Esophagus muscularis mucosa (tissue), 4 donors: ENCODE measurements at places on chromosomes 13 and 19. TPM values are rescaled to one million over a fixed set of nuclear protein-coding genes. Genes with fewer than 3 reads are reported as not detected.

GRCh38 chr13:29782798-29783197, 67.6 kb downstream of the UBL3 start:
- H3K36me3 ChIP-seq, result no peaks in the 10 kb centered on the region
- no peaks in the 10 kb centered on the region for H3K27me3 ChIP-seq
- no peak overlapping the region for H3K27ac ChIP-seq

Gene RFPL4A
- total RNA-seq, result not detected

DNA sequence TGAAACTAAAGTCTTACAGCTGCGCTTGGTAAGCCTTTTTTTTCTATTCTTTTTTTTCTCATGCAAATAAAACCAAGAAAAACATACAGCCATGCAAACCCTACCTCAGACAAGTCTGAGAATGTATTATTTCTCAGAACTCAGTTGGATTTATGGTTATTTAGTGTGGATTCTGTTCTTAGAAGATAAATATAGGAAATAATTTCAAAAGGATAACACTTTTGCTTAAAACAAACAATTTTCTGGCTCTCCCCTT, 40.7 kb upstream of the TNFSF11 start:
- no peaks in the 10 kb centered on the region for H3K27me3 ChIP-seq
- no peak overlapping the region for H3K4me3 ChIP-seq
- H3K36me3 ChIP-seq, result no peaks in the 10 kb centered on the region
- DNase-seq, result no peak
- H3K27ac ChIP-seq, result no peak overlapping the region

GRCh38 chr19:12295191-12295590, 508 bp upstream of the ZNF44 start:
- no peaks in the 10 kb centered on the region for H3K27me3 ChIP-seq
- no peak for DNase-seq
- peaks cover 23% of the 10 kb centered on the region for H3K4me1 ChIP-seq
- H3K27ac ChIP-seq, result peak overlapping the region; percentile 98
- peak overlapping the region; percentile 96 for H3K4me3 ChIP-seq

DNA sequence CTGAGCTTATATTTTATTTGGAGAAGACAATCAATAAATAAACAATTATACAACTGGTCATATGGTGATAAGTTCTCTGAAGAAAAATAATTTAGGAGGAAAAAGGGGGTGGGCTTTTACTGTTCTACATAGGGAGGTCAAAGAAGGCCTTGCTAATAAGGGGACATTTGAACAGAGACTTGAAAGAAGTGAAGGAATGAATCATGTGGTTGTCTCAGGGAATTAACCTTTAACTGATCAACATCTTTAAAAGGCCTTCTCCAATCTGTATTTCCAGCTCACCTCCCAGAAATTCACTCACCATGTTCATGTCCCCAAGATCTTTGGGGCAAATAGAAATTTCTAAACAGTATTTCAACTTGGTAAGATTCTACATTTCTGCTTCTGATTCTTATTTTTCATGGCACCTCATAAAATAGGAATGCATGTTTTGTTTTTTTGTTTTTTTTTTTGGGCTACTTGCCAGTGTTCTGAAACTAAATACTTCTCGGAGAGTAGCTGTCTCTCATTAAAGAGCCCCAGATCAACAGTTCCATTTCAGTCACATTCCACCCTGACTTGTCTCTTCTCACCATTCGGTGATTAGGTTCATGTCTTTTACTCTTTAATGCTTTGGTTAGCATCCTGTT, 19.2 kb upstream of the LPAR6 start:
- DNase-seq, result no peak
- no peak overlapping the region for H3K27ac ChIP-seq
- peaks cover 18% of the 10 kb centered on the region for H3K4me1 ChIP-seq
- H3K4me3 ChIP-seq, result no peak overlapping the region
- no peaks in the 10 kb centered on the region for H3K36me3 ChIP-seq
- H3K27me3 ChIP-seq, result no peaks in the 10 kb centered on the region

DNA sequence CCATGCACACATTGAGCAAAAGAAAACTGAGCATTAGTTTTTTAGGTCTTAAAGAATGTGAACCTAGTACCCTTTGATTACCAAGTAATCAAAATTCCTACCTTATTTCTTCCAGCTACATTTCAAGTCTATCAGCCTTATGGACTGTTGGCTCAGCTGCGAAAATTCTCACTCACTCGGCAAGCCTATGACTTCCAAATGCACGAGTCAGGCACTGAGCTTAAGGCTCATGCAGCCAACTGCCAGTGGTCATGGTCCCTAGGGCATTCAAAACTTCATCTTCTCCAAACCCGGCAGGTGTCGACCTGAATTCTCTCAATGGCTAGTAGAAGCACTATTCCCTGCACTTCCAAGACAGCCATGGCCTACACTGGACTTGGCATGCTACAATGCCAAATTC, 41.2 kb downstream of the RUBCNL start:
- no peak for DNase-seq
- H3K27ac ChIP-seq, result no peak overlapping the region
- no peaks in the 10 kb centered on the region for H3K27me3 ChIP-seq
- H3K36me3 ChIP-seq, result no peaks in the 10 kb centered on the region
- no peaks in the 10 kb centered on the region for H3K4me1 ChIP-seq

DNA sequence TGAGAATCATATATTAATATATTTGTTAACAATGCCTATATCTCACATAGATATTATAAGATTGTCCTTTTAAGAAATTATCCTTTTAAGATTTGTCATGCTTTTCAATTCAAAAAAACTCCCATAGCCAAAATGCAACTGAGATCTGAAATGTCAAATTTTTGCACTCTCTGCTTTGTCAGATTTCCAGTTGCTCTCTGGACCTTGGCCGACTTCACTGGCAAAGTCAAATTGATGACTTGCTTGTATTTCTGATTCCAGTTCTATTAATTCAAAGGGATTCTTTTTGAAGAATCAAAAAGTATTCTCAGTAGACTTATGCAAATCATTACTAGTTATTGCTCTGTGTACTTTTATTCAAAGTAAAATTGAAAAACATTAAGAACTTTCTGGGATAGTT, 101.2 kb upstream of the SCEL start:
- no peaks in the 10 kb centered on the region for H3K36me3 ChIP-seq
- H3K4me3 ChIP-seq, result no peak overlapping the region
- no peak overlapping the region for H3K27ac ChIP-seq
- DNase-seq, result no peak
- H3K4me1 ChIP-seq, result no peaks in the 10 kb centered on the region

Gene KCNRG
- 5.4 TPM for total RNA-seq

- no peaks in the 10 kb centered on the region for H3K36me3 ChIP-seq
- no peak overlapping the region for H3K27ac ChIP-seq
- no peak overlapping the region for H3K4me3 ChIP-seq
- DNase-seq, result no peak
Observed at GRCh38 chr19:50568728-50569698, 778 bp upstream of the LRRC4B start.

- no peak for DNase-seq
- H3K4me3 ChIP-seq, result no peak overlapping the region
- peaks cover 90% of the 10 kb centered on the region for H3K36me3 ChIP-seq
- no peak overlapping the region for H3K27ac ChIP-seq
- no peaks in the 10 kb centered on the region for H3K27me3 ChIP-seq
- H3K4me1 ChIP-seq, result peaks cover 8% of the 10 kb centered on the region
Observed at GRCh38 chr19:19342086-19343015, 21.7 kb downstream of the MAU2 start.

Gene SCAF1
- total RNA-seq, result 19.2 TPM

DNA sequence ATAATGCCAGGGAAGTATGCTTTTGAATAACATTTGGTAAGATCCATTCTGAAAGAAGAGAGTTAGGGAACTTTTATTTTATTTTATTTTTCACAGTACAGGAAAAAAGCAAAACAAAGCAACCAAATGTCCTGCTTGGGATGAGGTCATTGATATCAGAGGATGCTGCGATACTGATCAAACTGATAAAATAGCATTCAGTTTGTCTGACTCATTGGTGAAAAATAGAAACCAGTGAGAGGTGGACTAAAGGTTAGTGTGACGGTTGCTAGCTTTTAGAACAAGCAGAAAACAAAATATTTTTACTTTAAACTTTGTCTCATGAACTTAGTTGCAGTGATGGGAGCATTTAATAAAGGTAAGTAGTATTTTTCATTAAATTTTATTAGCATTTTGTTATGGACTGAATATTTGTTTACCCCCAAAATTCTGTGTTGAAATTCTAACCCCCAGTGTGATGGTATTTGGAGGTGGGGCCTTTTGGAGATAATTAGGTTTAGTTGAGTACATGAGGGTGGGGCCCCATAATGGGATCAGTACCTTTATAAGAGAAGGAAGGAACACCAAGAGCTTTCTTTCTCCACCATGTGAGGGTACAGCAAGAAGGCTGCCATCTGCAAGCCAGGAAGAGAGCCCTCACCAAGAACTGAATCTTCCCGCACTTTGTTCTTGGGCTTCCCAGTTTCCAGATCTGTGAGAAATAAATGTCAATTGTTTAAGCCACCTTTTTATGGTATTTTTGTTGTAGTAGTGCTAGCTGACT, 37.3 kb downstream of the ITGBL1 start:
- no peak overlapping the region for H3K27ac ChIP-seq
- H3K27me3 ChIP-seq, result no peaks in the 10 kb centered on the region
- DNase-seq, result no peak
- H3K4me1 ChIP-seq, result no peaks in the 10 kb centered on the region

DNA sequence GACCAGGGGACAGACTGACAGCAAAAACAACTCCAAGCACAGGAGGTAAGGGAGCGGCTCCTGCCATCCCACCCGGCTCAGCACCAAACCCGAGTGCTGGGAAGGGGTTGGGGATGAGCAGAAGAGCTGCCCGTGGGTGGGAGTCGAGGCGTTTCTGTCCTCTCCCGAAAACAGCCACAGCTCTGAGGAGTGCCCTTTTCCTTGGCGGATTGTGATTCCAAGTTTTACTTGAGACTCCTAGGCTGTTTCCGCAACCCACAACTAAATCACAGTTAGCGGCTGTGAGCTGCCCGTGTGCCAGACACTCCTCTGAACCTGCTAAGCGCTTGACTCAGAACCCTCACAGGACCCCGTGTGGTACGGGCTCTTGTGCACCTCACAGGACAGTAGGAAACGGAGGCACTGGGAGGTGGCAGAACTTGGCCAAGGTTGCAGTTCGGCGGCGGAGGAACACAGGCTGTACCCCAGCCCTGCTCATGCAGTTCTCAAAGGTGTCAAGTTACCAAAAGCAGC, 21.4 kb downstream of the CFAP97D2 start:
- H3K4me1 ChIP-seq, result no peaks in the 10 kb centered on the region
- no peak overlapping the region for H3K27ac ChIP-seq
- no peak for DNase-seq
- peak overlapping the region; percentile 7 for H3K4me3 ChIP-seq

Gene CYP4F12
- 3.8 TPM for total RNA-seq

DNA sequence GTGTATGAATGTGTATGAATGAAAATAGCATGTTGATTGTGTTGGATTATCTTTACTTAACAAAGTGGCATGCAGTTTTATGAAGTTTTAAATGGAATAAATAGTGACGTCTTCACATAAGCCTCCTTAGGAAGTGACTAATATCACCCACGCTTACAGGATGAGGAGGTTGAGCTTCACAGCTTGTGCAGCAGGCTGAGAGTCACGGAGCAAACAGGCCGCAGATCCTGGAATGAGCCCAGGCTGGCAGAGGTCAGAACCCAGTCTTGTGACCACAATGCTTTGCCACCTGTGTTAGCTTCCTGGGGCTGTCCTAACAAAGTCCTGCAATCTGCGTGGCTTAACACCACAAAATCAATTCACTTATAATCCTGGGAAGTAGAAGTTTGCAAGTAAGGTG, 20.8 kb downstream of the LAIR2 start:
- no peak overlapping the region for H3K4me3 ChIP-seq
- H3K27me3 ChIP-seq, result no peaks in the 10 kb centered on the region
- no peak for DNase-seq
- no peaks in the 10 kb centered on the region for H3K36me3 ChIP-seq
- H3K4me1 ChIP-seq, result no peaks in the 10 kb centered on the region

Gene CEACAM7
- 2.1 TPM for total RNA-seq

DNA sequence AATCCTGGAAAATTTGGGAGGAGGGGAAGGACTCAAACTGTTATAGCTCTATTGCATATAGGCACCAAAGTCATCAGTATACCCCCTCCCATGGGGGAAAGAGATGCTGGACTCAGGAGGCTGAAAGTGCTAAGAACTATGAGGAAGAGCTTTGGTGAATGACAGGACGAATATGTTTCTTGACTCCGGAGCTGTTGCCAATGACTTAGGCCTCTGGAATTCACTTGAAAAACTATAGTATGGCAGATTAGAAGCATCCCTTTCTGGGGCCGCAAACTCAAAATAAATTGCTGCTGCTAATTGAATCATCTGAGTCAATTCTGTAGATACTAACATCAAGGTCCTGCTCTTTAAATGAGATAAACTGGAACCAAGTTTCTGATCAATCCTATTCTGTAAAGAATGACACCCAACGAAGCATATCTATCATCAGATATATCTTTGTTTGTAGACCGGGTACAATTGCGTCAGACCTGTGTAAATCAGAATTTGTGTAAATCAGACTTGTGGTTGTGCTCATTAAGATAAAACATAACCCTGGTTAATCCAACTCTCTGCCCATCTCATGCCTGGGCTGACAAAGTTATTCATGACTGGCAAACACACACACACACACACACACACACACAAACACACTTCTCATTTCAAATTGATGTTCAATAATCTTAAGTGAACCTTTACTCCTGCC, 1793.8 kb upstream of the PCDH20 start:
- no peak overlapping the region for H3K4me3 ChIP-seq
- no peaks in the 10 kb centered on the region for H3K4me1 ChIP-seq
- no peaks in the 10 kb centered on the region for H3K36me3 ChIP-seq
- H3K27ac ChIP-seq, result no peak overlapping the region
- no peaks in the 10 kb centered on the region for H3K27me3 ChIP-seq
- no peak for DNase-seq

DNA sequence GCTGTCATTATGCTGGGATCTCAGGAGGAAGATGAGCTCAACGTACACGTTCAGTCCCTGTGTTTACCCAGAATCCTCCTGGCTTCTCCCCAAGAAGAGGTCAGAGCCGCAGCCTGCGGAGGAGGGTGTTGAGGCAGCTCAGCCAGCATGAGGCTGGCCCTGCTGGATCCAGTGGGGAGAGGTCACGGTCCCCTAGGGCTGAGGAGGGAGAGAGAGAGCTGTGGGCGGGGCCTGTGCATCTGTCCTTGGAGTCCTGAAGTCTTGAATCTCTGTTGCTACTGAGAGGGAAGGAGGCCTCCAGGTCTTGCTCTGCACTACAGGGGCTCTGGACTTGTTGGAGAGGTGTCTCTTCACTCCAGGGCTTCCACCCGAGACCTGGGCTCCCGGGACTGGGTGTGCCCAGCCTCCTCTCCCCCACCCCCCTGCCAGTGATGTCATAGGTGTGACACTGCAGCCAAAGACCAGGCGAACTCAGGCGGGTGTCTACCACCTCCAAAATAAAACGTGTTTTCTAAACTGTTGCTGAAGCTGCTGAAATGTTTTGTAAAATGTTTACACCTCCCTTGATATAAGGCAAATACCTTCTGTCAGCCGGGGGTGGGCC, 77.9 kb upstream of the KCTD15 start:
- no peak for DNase-seq
- H3K4me1 ChIP-seq, result no peaks in the 10 kb centered on the region
- no peaks in the 10 kb centered on the region for H3K27me3 ChIP-seq

- no peak overlapping the region for H3K27ac ChIP-seq
- H3K4me1 ChIP-seq, result no peaks in the 10 kb centered on the region
- no peaks in the 10 kb centered on the region for H3K36me3 ChIP-seq
- no peak for DNase-seq
Observed at GRCh38 chr13:53648673-53649072, 620.1 kb downstream of the OLFM4 start.

- H3K27ac ChIP-seq, result no peak overlapping the region
- H3K36me3 ChIP-seq, result peaks cover 100% of the 10 kb centered on the region
- no peak overlapping the region for H3K4me3 ChIP-seq
- no peak for DNase-seq
- no peaks in the 10 kb centered on the region for H3K27me3 ChIP-seq
Observed at GRCh38 chr19:12705654-12706331, 9.4 kb upstream of the FBXW9 start.

- DNase-seq, result no peak
- no peak overlapping the region for H3K27ac ChIP-seq
- peaks cover 18% of the 10 kb centered on the region for H3K4me1 ChIP-seq
- no peaks in the 10 kb centered on the region for H3K36me3 ChIP-seq
- H3K4me3 ChIP-seq, result no peak overlapping the region
Observed at GRCh38 chr13:76379341-76380105, 506.7 kb downstream of the KCTD12 start.
